CD4-positive, alpha-beta T cell (primary cell): ENCODE measurements at places on chromosomes 12 and 14.
A peak's percentile ranks its signal among the peaks of the same experiment; 100 is the strongest.

GRCh38 chr12:49832836-49833421 is 4.7 kb upstream of the NCKAP5L start:
- DNase-seq: no peak

DNA sequence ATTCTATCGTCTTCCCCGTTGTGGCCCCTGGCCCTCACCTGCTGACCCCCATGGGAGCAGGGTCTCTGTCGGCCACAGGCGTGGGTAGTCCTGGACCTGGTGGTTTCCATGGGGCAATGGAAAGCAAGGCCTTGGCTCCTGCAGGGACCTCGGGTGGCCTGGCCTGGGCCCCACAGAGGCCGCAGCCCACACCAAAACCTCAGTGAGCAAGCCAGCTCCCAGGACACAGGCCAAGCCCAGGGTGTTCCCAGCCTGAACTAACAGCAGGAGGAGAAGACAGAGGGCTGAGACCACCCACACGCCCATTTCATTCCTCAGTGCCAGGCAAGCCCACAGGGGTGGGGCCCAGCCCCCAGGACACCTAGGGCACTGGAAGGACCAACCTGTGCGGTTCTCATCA is 16.9 kb downstream of the ABCB9 start:
- DNase-seq: no peak

DNA sequence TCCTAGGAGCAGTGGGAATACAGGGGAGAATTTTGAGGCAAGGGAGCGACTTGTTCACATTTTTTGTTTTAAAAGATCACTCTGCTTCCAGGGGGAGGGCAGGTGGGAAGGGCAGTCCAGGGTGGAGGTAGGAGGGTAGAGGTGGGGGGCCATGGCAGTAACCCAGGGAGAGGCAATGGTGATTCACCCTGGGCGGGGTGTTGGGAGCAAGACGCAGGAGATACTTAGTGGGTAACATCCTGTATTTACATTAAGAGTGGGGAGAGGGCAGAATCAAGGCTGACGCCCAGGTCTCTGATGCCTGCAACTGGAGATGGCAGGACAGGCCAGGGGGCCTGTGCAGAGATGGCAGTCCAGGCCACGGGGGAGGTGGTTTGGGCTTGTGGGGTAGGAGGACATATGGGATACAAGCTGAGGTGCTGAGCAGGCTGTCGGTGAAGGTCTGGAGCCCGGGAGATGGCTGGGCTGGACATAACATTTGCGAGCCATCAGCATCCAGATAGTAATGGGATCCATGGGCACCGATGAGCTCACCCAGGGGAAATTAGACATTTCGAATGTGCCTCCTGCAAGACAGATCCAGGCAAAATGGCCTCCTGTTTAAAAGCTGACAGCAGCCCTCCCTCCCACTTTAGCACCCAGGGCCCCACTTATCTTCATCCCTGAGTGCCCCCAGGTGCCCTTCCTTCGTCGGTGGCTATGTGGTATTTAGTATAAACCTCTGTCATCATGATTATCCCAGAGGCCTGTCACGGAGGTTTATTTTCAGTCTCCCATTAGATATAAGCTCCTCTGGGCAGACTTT is 9.3 kb downstream of the EML1 start:
- DNase-seq: no peak

DNA sequence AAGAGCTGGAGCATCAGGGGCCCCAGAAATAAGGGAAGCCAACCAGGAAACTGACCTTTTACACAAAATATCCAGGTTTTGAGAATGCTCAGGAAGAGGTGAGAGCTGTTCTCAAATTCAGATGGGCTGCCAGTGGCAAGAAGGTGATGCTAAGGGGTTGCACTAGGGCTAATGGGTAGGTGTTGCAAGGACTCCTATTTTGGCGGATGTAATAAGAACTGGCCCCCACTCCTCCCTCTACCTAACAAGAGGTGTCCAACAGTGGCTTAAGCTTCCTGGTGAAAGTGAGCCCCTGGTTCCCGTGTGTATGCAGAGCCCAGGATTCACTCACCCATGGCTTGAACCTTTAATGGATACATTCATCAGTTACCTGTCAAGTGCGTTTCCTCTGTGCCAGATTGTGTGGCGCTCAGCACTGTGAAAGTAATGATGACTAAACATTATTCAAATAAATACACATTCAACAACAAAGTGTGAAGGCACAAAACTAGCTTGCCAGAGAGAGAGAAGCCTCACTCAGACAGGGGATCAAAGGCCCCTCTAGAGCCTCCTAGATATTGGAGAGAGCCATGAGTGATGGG is 705 bp upstream of the CHGA start:
- no peak for DNase-seq

GRCh38 chr12:11209113-11209512 is 22.4 kb upstream of the TAS2R42 start:
- no peak for DNase-seq

GRCh38 chr12:88538697-88539096 is 41.6 kb downstream of the KITLG start:
- DNase-seq: no peak

- DNase-seq: no peak
Measured at GRCh38 chr14:64654901-64655300, 49.3 kb upstream of the PLEKHG3 start.

DNA sequence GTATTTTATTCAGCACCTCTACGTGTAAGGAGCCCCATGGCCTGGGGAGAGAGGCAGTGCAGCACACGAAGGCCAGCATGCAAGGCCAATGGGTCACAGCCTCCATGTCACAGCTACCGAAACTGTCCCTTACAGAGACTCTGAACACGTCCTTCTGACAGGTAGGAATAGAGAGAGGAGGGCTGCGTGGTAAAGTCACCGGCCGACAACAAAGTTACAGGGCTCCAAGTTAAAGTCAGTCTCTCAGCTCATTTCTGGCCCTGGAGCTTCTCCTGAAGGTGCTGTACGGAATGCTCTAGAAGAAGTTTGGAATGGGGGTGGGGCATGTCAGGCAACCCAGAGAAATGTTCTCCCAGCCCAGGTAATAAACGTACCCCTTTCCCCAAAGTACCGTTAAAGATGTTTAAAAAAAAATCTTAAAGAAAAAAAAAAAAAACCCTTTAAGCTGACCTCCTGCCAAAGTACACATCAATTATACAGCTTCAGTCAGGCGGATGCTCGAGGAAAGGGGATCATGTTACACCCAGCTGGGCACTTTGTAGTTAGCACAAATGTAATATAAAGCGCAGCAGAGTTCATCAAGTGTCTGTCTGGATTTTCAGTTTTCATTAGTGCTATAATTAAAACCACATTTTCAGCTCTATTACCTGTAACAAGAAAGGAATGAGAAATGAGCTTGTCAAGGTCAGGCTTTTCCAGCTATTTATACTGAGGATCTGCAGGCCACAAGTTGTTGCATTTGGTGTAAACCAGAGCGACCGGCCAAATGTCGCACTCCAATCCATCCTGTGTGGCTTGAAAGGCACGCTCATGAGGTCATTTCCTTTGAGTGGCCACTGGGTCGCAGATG is 53.3 kb upstream of the CDKN3 start:
- no peak for DNase-seq

DNA sequence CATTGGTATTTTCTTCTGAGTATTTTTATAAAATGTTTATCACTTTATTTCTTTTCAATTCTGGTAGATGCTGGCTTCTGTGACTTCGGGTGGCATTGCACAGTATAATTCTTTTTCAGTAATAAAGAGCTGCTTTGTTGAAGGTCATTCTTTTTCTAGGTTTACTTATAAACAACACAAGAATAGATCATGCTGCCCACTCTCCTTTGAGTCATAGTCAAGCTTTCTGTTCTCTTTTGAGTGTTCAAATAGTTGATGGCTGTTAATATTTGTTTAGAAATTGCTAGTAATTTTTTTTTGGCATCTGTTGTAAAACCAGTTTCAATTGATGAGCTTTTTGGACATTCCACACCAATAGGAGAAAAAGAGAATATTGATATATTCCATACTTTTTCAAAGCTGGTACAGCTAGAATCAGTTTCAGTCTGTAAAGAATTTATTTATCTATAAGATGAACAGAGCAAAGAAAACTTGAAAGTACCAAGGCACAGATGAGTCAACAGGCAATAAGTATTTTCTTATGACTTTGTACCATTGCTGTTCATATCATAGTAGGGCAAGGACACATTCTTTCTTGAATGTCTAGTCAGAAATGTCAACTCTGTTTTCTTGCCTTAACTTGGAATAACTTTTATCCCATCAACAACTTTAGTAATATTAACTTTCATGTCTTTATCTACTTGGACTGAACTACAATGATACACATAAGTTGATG is 513.0 kb upstream of the SEL1L start:
- DNase-seq: no peak

- DNase-seq: no peak
Measured at GRCh38 chr14:51719955-51720354, 68.2 kb downstream of the FRMD6 start.

DNA sequence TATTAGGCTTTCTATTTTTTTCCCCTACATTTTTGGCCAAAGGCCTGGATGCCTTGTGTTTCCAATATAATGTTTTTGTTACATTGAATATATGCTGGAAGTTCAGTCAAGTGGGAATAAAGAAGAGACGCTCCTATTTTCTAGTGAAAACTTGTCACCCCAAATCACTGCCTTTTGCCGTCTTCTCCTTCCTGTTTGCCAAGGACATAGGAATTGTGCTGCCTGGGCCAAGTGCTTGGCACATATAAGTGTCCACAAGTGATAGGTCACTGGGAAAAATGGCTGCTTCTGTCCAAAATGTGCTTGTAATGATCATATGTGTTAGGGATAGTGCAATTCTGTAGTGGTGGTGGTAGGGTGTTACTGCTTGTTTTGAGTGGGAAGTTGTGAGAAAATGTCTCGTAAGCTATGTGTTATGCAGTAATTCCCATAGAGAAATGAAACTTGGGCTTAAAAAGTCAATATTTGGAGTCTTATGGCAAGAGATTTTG is 11.6 kb upstream of the KCNJ8 start:
- DNase-seq: no peak

DNA sequence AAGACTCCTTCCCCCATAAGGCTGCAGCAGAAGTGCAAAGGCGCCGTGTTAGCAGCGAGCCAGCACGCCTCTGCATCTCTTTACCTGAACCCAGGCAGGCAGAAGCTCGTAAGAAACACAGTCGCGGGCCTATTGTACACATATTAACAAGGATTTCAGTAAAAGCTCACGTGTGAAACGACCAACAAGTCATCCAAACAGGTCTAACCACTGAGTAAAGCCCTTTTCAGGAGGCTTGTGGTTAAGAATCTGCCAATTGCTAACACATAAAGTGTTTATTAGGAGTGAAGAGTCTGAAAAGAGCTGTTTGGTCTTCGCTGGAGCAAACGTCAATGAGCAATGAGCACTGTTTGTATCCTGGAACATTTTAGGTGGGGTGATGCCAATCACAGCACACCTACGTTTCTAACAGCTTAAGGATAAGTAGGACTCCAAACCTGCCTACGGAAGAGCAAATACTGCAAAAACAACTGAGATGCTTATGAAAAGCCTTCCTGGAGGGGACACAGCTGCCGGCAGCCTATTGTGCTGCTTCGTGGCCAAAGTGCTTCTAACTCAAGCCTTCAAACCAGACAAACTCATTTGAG is 43.1 kb downstream of the PRKAB1 start:
- DNase-seq: no peak

GRCh38 chr12:68157380-68157779 is 2.2 kb downstream of the IFNG start:
- DNase-seq: peak; percentile 31

DNA sequence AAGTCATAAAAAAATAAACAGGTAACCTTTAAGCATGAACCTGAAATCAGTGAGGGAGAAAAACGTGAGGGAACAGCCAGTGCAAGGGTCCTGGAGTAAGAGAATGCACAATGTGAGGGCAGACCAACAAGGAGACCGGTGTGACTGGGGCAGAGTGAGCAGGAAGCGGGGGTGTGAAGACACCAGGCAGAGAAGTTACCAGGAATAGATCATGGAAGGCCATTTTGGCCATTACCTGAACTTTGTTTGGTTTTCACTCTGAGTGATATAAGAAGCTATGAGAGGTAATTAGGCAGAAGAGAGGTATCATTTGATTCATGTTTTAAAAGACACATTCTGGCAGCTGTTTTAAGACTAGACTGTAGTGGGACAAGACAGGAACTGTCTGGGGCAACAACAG is 15.0 kb downstream of the PAH start:
- DNase-seq: no peak

GRCh38 chr12:121284551-121285390 is 11.7 kb downstream of the CAMKK2 start:
- DNase-seq: no peak

DNA sequence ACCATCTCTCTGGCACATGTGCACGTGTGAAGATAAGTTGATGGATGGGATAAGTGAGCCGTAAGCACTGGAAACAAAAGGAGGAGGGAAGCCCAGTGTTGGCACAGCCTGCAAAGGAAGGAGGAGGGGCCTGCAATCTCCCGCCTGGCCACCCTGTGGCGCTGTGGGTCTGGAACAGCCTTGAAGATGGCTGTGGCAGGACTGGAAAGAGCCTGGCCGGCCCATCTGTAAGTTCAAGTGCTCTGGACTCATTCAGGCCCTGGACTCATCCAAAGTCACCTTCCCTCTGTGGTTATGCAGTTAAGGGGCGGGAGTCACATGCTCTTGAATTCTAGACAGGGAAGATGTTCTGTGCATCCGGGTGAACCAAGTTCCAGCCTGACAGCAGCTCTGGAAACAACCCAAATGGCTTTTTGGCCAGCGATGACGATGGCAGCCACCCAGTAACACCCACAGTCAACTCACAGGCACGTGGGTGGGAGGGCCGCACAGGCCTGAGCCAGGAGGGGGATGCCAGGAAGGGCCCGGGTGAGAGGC is 50.4 kb downstream of the CHGA start:
- DNase-seq: peak; percentile 15

DNA sequence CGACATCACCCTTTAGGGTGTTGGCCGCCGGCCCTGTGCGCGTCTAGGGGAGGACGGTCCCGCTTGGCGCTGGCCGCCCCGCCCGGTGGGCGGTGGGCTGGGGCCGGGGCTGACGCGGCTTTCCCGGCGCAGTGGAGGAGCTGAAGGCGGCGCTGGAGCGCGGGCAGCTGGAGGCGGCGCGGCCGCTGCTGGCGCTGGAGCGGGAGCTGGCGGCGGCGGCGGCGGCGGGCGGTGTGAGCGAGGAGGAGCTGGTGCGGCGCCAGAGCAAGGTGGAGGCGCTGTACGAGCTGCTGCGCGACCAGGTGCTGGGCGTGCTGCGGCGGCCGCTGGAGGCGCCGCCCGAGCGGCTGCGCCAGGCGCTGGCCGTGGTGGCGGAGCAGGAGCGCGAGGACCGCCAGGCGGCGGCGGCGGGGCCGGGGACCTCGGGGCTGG is 3.6 kb downstream of the TNFAIP2 start:
- no peak for DNase-seq

DNA sequence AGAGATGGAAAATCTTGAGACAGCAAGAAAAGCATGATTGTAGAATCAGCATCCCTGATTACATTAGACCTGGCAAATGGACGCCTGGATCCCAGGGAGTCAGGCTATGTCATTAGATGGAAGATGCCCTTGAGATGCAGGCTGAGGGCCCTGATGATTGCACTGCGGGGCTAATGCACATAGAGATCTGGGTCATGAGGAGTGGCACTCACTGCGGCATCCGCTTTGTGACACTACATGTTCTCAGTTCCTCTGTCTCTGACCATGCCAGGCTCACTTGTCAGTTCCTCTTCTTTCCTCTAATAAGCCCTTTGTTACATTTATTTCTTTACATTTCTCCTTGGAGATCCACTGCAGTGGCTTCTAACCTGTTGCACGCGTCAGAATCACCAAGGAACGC is 70.1 kb upstream of the GPATCH2L start:
- no peak for DNase-seq
